ENCODE measurements at places on chromosomes 13 and 19. TPM values are rescaled to one million over a fixed set of nuclear protein-coding genes. Genes with fewer than 3 reads are reported as not detected.

SIGLEC14 gene
- not detected for polyA plus RNA-seq

GRCh38 chr19:42274065-42274682 lies 5.1 kb downstream of the CIC start:
- DNase-seq, result no peak

- DNase-seq, result no peak
Measured at GRCh38 chr13:30569901-30570576, 47.7 kb upstream of the USPL1 start.

GRCh38 chr19:3162418-3163229 lies 15.9 kb upstream of the S1PR4 start:
- no peak for DNase-seq

- no peak for DNase-seq
Measured at GRCh38 chr13:92224825-92225224, 826.4 kb downstream of the GPC5 start.

DNA sequence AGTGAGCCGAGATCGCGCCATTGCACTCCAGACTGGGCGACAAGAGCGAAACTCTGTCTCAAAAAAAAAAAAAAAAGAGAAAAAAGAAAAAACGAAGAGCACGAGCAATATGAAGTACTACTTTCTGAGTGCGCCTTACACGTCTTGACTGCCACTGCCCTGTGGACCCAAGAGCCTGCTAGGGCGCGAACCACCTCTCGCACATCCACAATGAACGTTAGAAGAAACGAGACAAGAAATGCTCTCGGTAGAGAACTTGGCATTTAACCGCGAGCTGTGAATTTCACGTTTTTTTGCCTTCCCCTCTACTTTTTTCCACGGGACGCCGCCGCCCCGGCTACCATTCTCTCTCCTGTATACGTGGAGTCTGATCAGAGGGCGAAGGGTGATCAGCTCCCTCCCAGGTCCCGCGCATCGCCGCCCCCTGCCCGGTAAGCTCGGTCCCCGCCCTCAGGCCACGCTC lies 454 bp downstream of the TIMM44 start:
- DNase-seq, result no peak

- DNase-seq, result peak; percentile 86
Measured at GRCh38 chr13:30408319-30409101, 13.8 kb upstream of the UBE2L5 start.

IGSF23 gene
- polyA plus RNA-seq, result not detected

LYPD3 gene
- 6.5 TPM for polyA plus RNA-seq

- no peak for DNase-seq
Measured at GRCh38 chr13:74009100-74009668, 125.0 kb downstream of the KLF12 start.

DNA sequence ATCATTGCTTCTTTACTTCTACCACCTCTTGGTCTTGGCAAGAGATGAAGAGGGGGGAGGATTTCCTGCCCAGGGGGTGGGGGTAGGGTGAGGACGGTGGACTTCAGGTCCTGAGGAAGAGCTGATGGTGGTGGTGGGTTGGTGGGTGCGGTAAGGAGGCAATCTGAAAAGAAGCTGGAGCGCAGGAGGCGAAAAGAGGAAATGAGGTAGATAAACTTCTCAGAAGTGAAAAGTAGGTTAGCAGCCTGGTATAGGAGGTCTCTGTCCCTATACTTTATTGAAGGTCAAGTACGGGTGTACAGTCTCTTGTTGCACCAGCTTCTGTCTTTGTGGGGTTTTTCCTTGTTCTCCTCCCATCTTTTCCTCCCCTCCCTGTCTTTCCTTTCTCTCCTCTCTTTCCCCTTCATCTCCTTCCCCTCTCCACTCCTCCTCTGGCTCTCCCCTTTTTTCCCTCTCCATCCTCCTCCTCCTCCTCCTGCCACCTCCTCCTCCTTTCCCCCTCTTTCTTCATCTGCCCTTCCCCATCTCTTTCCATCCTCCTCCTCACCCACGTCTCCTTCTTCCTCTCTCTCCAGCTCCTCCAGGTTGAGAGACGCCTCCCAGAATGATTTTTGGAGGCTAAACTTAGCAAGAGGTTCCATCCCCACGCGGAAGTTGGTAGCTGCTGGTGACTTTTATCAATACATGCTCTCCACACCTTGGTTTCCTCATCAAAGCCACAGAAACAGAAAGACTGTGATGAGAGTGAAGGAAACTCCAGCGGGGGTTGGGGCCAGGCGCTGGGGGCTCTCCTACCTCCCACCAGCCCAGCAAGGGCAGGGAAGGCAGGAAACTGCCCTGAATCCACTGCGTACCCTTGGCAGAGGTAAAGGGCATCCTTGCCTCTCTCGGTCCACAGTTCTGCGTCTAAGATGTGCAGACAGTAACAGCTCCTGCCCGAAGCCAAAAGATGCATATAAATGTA lies 15.3 kb downstream of the TNFSF14 start:
- peak; percentile 19 for DNase-seq

CDC42EP5 gene
- not detected for polyA plus RNA-seq

CGB7 gene
- polyA plus RNA-seq, result not detected

DNA sequence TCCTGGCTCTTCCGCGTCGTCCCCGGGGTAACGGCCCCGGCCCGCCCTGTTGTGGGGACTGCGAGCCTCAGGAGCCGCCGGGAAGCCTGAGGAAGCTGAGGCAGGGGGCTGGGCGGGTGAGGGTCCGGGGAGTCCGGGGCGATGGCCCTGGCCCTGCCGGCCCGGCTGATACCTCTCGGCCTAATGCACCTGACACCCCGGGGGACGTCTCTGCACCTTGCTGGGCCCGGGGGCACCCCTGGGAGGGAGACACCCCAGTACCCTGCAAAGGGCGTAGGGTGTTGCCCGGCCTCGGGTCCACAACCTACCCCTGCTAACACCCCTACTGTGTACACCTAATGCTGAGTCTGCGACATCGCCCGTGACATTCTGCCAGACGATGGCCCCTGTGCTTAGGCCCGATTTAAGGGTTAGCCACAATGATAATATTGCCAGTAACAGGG lies 410 bp downstream of the PIN1 start:
- no peak for DNase-seq

- no peak for DNase-seq
Measured at GRCh38 chr19:1102407-1103131, 1.2 kb upstream of the GPX4 start.

CLEC17A gene
- polyA plus RNA-seq, result not detected

CEACAM19 gene
- polyA plus RNA-seq, result not detected

CACNG8 gene
- not detected for polyA plus RNA-seq

ITGBL1 gene
- polyA plus RNA-seq, result not detected

- peak; percentile 91 for DNase-seq
Measured at GRCh38 chr13:24618011-24618955, 61.9 kb upstream of the ATP12A start.

RYR1 gene
- polyA plus RNA-seq, result 0.07 TPM

CD177 gene
- 0.36 TPM for polyA plus RNA-seq

SLAIN1 gene
- 42.0 TPM for polyA plus RNA-seq

SIGLEC9 gene
- 0.33 TPM for polyA plus RNA-seq

DNA sequence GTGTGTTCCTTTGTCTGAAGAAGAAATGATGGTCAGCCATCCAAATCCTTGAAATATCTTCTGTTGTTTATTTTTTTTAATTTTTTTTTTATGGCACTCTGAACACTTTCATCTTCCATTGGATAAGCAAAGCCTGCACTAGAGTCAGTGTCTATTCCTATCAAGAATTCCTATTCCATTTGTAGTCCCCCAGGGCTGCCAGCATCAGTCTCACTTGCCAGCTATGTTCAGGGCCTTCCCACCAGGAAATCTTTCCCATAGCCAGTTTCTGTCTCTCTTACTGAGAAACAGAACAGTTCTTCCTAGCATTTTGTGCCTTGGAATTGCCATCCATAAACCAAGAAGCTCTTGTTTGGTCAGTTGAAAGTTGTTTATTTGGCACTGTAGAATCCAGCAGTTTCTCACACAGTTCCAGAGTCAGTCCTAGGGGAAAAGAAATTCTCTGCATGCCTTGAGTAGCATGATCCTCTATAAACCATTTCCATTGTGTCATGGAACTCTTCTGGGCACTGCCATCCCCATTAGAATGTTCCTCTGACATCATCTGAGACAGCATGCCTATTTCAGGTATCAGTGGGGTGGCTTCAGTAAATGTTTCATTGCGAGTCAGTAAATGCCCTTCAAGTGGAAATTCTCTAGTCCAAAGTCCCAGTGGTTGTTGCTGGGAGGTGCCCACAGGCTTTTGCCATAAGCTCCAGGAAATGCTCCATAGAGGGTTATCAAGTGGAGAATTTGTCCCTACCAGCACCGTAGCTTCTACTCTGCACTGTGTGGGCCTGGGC lies 18.7 kb upstream of the SPRYD7 start:
- DNase-seq, result no peak

DNA sequence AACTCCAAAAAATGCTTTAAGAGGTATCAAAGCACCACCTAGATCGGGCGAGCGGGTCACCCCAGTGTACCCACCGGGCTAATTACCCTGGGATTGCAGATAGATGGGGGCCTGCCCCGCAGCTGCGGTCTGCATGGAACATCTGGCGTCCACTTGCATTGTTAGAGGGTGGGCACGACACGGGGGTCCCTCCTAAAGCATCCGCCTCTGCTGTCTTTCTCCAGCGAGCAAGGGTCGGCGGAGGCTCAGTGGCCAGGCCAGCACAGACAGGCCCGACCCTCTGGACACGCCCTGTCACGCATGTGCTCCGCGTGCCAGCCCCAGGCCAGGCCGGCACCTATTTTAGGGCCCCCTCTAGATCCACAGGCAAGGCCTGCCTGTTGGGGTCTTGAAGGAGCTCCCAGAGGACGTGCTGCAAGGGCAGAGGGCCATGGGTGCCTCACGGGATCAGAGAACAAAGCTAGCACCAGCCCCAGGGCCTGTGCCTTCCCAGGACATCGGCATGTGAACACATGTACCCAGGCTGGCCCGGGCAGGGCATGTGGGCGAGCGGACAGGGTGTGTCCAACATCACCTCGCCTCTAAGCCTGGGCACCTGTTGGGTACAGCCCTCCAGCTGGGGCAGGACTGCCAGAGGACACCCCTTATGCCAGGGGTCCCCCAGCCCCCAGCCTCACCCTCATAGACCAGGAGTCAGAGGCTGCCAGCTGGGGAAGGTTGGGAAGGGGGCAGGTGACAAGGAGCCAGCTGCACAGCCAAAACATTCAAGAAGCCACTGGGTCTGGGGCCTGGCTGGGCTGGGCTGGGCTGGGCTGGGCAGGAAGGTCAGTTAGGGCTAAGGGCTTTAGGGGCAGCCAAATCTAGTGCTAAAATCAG lies 35.6 kb upstream of the NANOS3 start:
- DNase-seq, result peak; percentile 34

- no peak for DNase-seq
Measured at GRCh38 chr19:48833977-48834376, 2.3 kb downstream of the HSD17B14 start.

GRCh38 chr13:21619633-21620220 lies 15.8 kb upstream of the MICU2 start:
- DNase-seq, result no peak

- no peak for DNase-seq
Measured at GRCh38 chr13:39509616-39510315, 93.2 kb downstream of the LHFPL6 start.

GRCh38 chr19:35292421-35293362 lies 731 bp downstream of the MAG start:
- no peak for DNase-seq

GFY gene
- not detected for polyA plus RNA-seq

DNA sequence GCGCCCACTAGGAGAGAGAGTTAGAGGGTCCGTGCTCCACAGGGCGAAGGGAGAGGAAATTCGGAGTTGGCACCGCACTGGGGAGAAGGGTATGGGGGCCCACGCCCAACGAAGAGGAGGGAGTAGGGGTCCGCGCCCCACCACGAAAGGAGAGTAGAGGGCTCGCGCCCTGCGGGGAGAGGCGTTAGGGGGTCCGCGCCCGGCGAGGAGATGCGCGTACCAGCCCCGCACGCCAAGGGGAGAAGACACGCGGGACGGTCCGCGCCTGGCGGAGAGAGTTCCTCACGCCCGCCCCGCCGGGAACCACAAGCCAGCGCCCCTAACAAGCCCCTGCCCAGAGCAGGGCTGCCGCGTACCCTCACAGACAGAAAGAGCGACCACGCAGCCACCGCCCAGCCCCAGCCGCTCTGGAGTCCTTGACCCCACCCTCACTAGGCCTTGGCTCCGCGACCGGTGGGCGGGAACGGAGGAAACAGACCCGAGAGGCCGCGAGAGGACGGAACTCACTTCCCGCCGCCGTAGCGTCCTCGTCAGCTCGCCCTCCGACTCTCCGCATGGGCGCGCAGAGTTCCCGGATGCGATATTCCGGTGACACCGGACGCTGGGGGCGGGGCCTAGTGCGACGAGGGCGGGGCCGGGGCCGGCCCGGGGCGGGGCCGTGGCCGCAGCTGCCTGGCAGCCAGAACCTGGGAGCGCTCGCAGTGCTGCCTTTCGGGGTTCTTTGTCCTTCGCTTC lies 20.0 kb upstream of the ZSCAN18 start:
- no peak for DNase-seq

GRCh38 chr19:34818270-34818669 lies 45.3 kb upstream of the ZNF599 start:
- DNase-seq, result no peak

Data from CD4-positive, CD25-positive, alpha-beta regulatory T cell (primary cell).